AG04450 (cell line): ENCODE measurements at places on chromosomes 13 and 19.

DNA sequence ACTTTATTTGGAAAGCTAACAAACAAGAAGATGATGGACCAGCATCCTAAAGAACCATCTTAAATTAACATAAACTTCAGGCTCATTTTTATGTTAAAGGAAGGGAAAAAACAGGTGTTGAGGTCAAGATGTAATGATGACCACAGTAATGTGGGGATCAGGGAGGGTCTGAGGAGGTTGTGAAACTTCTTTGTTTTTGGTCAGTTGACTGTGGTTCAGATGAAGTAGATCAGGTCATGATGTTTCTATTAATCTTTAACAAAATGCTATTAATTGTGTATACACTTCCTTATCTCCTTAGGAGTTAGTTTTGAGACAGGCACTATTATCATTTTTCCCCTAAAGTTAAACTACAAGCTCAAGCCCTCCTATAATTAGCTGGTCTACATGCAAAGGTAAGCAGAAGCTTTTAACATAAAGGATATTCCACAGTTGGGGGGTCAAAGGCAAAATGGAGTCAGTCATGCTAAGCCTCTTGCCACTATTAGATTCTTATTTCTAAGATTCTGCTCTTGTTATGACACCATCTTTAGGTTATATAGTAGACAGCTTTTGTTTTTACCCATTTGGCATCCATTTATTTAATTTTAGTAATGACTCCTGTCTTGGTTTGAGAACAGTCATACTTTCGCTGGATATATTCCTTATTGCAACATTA lies 800.1 kb upstream of the PCDH9 start:
- no peak for DNase-seq

DNA sequence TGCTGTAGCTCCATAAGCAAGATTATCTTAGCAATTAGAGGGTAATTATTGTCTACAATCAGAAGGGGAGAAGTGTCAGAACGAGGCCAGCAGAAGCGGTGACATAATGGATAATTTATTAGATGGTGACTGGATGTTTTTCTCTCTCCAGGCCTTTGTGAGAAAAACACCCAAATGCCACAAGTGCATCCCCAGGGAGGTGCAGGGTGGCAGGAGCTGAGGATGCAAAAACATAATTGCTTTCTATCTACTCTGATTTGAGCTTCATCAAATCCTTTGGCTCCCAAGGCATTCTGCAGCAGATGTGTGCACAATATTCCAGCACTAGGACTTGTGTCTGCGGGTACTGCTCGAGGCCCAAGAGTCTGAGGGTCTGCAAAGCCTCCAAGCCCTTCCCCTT lies 220.1 kb upstream of the SERP2 start:
- no peak for DNase-seq

- DNase-seq, result no peak
Measured at GRCh38 chr13:24927810-24928404, 163.9 kb downstream of the RNF17 start.

DNA sequence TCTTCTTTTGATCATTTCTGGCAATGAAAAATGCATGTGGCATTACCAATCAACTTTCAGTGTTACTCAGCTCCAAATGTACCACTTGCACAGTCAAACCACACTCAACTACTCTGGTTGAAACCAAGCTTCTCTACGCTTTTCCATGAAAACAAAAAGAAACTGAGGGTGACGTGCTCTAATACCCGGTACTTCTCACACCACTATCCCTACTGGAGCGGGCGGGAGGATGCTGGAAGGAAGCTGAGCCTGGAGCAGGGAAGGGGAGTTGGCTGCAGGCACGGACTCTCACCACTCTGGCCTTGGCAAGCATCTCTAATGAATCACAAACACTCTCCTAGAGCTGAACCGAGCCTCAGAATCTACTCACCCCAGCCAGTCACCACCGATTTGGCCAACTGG lies 48.2 kb downstream of the STK24 start:
- no peak for DNase-seq
